Nucleus accumbens (tissue), 56 donors: ENCODE measurements at places on chromosomes 2 and 18.

GRCh38 chr2:227848586-227848985 lies 22.8 kb upstream of the DAW1 start:
- DNase-seq: no peak

- no peak for DNase-seq
Observed at GRCh38 chr2:122535960-122536505, 780.6 kb downstream of the TSN start.

DNA sequence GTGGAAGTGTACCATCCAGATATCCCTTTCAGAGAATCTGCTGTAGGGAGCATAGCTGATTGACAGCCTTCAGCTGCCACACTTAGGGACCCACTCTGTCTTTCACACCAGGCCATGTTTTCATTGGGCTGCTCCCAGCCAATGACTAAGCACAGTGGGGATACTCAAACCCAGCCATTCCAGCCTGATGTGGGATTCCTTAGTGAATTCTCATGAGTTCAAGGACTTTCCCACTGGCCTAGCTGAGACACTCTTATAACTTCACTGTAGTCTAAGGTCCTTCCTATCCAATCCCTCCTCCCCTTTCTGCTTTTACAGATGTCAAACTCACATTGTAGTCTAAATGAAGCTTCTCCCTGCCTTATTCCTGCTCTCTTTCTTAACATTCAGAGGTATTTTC lies 201.2 kb downstream of the PIK3C3 start:
- DNase-seq: no peak

- no peak for DNase-seq
Observed at GRCh38 chr18:6598657-6599056, 130.9 kb upstream of the ARHGAP28 start.

DNA sequence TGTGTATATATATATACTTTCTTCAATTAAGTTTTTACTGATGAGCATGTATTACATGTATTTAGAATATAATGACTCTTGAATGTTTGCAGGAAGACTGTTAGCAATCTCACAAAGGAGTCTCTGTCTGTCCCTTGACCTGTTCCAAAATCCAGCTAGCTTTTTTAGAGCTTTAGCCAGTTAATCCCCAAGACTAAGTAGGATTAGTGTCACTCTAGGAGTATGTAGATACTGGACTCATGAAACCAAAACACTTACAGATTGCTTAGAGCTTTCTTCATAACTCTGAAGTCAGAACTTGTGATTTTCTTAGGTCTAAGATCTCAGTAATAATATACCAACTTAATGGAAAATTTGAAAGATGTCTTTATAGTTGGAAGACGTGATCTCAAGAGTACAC lies 2.2 kb downstream of the UBXN4 start:
- no peak for DNase-seq

- no peak for DNase-seq
Observed at GRCh38 chr2:141703501-141703900, 427.3 kb downstream of the LRP1B start.

- no peak for DNase-seq
Observed at GRCh38 chr2:234044157-234044556, 6.3 kb upstream of the SPP2 start.

DNA sequence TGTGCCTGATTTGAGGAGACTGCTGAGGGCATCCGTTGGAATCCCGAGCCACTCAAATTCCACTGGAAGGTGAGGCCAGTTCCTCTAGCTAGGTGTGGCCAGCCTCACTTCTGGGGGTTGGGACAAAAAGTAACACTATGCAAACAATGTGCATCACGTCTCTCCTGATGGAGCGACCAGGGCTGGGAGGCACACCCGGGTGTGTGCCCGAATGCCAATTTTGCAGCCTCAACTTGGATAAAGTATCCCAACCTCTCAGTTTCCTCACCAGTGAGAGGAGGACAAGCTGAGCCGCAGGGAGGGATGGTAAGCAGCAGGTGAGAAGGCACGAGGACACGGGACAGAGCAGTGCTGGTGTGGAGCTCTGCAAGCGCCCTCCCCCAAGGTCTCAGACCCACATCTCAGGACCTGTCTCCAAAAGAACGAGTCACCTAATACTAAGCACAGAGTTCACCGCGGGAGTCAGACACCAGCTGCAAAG lies 218.3 kb downstream of the HAUS1 start:
- DNase-seq: no peak

GRCh38 chr2:71923887-71924533 lies 223.7 kb downstream of the CYP26B1 start:
- no peak for DNase-seq

- DNase-seq: no peak
Observed at GRCh38 chr18:57595347-57595746, 8.8 kb upstream of the FECH start.

DNA sequence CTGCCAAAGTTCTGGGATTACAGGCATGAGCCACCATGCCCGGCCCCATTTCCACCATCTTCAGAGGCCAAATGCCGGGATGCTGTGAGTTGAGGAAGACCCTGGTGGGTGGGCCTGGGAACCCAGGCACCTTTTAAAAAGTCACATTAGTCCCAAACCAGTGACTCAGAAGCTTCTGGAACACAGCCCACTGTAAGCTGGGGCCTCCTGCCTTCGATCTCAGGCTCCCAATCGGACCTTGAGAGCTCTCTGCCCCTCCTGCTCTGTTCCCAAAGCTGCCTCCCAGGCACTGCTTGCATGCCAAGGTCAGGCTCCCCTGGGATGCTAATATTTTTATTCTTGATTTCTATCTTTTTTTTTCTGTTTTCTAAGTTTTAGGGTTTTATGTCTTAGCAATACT lies 4.2 kb downstream of the ADCY3 start:
- no peak for DNase-seq

- DNase-seq: no peak
Observed at GRCh38 chr2:234491897-234492296, 5.0 kb downstream of the ARL4C start.

DNA sequence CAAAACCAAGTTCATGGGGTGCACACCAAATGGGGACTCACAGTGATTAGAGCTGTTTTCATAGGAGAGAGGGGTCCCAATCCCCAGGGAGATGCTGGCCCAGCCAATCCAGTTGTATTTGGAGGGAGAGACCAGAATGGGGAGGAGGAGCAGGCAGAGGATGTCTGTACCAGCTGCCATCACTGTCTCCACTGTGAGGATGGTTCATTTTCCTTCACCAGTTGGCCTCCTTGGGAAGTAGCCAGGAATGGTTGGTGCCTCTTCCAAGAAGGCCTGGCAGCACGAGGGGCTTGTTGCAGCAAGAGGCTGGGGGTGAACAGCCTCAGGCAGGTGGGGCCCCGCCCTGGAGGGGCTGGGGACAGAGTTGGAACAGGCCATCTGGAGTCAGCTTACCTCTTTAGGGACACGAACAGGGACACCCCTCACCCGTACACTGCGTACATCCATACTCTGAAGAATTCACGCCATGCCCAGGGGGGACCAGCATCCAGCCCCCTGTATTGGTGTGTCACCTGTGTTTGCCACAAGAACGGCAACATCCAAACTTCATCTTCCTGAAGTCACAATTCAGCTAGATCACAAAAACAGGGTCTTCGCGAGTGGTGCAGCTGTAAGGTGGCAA lies 161.7 kb upstream of the ZNF236 start:
- DNase-seq: no peak

DNA sequence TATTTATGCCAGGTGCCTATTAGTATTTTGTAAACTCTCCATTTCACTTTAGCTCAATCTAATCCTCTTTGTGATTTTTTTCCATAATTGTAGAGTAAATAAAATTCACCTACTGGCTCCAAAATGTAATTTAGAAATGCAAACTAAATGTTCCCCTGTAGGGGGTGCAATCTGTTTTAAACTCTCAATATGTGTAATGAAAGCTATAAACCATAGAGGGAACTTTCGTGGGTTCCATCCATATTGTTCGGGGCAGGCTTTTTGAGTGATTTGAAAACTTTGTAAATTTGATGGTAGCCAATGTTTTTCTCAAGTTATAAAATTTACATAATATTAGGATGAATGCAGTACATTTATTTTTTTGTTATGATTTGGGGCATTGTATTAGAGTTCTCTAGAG lies 49.4 kb downstream of the TSPYL6 start:
- DNase-seq: no peak

DNA sequence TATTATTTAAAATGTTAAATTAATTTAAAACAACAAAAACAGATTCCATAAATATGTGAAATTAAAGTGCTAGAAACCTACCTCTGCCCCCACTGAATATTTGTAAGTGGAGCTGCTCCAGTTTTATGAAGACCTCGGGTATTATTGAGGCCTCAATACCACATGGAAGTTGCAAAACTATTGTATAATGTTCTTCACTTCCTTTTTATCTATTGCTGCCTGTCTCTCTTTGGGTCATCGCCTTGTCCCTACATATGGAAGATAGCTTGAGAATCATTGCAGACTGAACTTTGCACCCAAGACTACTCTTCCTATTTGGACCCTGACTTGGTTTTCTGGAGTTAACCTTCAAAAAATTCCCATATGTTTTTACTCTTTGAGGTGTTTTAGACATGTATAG lies 212.1 kb upstream of the NETO1 start:
- no peak for DNase-seq

GRCh38 chr2:72415241-72415661 lies 267.6 kb upstream of the CYP26B1 start:
- DNase-seq: no peak

DNA sequence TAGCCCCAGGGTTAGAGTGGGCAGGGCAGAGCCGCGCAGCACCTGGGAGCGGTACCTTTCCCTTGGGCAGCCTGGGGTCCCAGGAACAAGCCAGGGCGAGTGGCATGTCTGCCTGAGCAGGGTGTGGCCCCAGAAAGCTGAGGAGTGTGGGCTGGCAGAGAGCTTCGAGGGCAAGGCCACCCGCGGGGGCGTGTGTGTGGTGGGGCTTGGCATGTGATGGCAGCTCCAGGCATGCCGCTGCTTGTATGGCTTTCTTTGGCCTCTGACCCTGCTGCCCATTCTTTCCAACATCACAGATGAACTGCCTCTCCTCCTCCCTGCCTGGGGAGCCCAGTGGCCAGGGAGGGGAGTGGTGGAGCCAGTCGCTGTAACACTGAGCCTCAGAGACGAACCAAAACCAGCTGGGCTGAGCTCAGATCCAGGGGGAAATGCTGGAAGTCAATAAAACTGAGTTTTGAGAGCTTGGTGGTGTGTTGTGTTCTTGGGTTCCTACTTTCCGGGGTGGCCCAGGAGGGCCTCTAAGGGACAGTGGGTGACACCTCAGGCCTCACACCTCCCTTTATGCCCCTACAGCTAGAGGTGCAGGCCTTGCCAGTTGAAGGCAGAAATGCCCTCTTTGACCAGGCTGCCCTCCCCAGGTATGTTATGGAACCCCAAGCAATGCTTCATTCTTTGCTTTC lies 7.4 kb downstream of the DNAJB2 start:
- DNase-seq: peak; percentile 63

DNA sequence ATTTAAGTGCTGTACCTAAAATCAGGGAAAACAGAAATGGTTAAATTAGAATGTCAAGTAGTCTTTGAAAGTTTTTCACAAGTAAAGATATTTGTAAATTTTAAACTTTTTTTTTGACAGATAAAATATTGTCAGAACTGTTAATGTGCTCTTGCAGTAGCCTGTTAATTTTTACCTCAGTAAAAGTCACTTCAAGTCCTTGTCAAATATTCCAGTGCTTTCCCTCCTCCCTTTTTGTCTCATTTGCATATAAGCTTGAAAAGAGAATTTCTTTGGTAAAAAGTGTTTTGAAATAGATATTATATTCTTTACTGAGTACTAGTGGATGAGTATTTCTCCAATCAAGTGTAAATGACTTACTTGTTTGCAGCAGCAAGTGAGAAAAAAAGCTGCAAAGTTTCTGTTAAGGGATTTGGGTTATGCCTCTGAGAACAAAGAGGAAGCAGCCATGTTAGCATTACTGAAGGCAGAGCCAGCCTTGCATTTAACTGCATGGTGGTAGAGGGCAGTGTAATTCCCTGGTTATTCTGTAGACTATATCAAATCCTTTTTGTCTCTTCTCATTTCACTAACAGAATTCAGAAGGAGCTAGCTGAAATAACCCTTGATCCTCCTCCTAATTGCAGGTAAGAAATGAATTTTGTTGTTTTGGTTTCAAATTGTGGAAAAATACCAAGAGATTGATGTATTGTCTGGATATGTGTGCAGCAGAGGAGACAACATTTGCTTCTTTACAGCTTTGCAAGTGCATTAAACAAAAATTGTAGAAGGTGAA lies 3.2 kb downstream of the UBE2E3 start:
- peak; percentile 38 for DNase-seq

DNA sequence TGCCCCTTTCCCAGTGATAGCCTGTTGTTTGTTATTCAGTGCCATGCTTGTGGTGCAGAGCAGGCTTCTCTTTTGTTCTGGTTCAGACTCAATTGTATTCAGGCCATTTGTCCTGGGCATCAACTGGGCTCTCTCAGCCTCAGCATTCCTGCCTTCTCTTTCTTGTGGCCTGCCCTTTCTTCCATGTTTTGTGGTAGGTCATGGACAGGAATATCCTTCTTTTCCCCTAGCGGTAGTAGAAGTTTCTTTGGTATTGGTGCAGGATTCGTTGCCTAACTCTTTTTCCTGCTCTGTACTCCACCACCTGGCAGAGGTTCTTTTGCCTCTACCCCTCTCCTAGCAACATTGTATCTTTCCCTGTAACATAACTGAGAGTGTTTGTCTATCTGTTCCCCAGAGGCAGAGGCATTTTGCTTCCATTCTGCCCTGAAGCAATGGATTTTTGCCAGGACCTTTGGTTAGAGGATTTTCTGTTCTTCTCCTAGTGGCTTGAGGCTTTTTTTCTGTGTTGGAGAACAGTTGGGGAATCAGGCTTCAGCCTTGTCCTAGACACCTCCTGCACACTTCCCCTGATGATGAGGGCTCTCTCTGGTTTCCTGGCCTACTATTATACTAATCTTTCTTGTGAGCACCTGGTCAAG lies 68.5 kb downstream of the NCOA1 start:
- no peak for DNase-seq

DNA sequence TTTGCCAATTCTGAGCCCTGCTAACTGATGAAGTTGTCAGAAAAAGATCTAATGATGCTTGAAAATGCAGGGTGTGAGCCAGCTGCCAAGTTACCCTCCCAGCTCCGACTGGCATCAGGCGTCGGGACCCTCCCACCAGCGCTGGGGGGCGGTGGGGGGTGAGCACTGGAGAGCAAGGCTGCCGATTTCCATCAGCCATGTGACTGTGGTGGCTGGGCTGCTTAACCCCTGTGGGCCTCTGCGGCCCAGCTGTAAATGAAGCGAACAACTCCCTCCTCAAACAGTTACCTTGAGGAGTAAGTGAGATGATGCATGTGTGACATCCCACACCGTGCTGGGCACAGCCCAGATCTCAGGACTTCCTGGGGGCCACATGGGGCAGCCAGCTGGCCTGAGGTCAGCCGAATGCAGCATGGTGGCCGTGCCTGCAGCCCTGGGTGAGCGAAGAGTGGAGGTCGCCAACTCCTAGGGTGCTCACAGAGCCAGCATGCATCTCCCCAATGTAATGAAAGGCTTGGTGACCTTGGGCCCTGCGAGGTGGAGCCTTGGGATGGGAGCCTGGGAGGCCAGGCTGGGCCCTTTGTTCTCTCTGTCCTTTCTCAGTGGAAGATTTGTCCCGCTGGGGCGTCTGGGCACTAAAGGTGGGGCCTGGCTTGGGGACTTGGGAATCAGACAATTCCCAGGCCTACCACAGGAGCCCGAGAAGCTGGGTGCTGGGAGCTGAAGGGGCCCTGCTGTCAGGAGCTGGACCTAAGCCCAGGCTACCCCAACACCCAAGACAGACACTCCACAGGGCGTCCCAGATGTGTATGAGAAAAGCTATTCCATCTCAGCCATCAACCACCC lies 25.1 kb downstream of the CIB4 start:
- peak; percentile 60 for DNase-seq
